Activated CD4-positive, alpha-beta T cell treated with anti-CD3 and anti-CD28 coated beads for 24 hours (primary cell): ENCODE measurements at places on chromosomes 3 and 15.

DNA sequence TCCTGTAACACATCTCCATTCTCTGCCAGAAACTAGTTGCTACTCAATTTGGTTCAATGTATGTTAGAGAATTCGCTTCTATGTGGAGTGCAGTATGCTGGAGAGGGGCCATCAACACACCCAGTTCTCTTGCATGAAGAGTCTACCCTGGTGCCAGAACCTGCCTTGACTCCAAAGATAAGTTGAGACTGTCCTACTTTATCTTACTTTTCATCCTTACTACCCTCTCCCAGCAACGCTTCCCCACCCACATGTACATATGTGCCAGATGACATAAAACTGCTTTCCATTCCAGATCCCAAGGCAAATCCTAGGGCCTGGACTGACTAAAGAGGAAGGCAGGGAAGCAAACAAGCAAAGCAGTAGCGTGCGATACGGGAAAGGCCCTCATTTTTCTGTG is 442.6 kb upstream of the THRB start:
- no peak for DNase-seq

GRCh38 chr3:100637197-100637631 is 27.8 kb downstream of the ADGRG7 start:
- no peak for DNase-seq

DNA sequence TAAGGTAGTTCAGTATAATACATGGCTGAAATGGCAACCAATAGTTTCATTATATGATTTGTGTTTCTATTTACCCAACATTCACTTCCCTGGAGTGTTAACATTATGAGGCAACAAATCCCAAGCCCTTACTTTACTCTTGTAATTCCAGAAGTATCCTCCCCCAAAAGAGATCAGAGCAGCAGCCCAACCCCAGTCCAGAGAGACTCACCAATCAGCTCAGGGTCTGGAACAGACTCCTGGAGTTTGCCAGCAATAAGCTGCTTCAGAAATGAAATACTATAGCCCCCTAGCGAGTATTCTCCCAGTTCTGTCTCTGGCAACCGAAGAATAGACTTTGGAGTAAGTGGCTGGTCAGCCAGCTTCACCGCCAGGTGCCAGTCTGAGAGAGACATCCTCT is 2.5 kb downstream of the UBL7 start:
- DNase-seq = no peak

GRCh38 chr3:127961963-127962362 is 46.9 kb downstream of the KBTBD12 start:
- no peak for DNase-seq

DNA sequence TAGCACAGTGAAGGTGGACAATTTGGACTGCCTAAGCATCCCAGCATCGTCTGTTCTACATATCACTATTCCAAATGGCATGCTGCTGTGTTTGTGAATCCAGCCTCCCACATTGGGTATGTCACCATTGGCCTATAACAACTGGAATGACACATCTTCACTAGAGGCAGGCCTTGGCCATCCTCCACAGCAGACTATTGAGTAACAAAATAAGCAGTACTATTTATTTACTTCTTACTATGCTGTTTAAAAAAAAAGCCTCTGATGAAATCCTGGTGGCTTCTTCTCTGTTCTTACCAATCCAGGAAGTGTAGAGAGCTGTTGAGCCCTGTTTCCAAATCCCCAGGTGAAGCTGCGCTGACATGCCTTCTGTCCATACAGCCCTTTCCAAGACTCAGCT is 30.6 kb upstream of the CERS3 start:
- DNase-seq = no peak

GRCh38 chr3:47296562-47297302 is 14.0 kb downstream of the KLHL18 start:
- DNase-seq = no peak

- DNase-seq = no peak
Measured at GRCh38 chr3:66435989-66436388, 64.8 kb downstream of the LRIG1 start.

DNA sequence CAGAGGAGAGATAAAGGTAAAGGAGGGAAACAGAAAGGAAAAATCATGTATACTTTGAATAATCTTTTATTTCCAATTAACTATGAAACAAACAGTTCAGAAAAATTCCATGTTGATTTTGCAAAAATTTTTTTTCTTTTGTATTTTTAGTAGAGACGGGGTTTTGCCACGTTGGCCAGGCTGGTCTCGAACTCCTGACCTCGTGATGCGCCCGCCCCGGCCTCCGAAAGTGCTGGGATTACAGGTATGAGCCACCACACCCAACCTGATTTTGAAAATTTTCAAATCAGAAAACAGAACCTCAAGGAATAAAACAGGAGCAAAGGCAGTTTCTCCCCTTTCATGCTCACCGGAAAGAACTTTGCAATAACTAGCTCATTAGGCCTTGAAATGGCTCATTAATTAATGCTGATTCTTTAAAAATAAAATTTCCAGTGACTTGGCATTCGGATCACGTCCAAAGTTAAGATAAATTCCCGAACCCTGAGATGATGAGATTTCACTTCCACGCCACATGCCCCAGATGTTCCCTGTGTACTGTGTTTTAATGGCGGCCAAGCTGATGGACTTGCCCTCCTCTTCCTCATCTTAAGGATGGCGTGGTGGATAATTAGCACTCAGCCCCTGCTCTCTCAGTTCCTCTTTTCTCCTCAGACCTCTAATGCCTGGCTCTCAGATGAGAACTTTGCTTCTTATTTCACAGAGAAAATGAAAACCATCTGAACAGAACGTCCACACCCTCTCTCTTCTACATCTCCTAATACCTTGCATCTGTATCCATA is 10.8 kb downstream of the BCL2L10 start:
- no peak for DNase-seq

GRCh38 chr3:122100591-122101463 is 45.7 kb downstream of the CD86 start:
- DNase-seq = no peak

DNA sequence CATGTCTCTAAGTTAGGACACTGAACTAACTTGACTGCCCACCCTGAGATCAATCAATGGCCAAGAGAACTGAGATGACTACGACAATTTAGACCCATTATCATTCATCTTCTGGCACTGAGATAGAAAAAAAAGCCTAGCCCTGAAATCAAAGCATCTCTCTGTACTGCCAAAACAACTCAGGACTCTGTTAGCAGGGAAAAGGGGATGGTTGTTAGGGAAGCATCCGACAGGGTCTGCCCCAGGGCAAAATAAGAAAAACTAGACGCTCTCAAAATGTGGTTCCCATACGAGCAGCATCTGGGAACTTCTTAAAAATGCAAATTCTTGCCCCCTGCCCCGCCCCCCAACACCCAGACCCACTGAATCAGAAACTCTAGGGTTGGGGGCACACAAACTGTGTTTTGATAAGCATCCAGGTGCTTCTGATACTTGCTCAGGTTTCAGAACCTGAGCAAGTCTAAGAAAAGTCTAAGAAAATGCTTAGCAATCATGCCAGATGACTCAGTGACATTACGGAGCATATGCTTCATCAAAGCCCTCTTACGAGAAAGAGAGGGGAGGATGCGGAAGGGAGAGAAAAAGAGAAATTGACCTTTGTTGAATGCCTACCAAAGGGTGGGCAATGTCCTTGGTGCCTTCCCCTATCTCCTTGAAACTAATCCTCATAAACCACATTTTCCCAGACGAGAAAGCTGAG is 172.8 kb upstream of the HES1 start:
- no peak for DNase-seq

DNA sequence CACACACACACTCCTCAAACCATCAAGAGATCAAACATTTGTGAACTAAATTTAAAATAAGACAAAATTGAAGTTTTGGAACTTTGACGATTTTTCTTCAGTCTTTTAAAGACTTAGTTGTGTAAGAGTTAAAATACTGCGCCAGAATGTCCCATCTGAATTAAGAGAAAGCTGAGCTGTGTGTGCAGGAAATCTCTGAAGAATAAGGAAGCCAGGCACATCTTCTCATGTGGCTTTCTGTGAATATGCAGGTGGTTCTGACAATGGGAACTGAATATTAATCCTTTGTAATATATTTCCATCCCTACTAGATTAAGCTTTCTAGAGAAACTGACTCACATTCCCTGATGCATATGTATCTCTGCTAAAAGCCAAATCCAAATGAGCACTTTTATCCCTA is 60.1 kb upstream of the ICE2 start:
- DNase-seq = no peak

DNA sequence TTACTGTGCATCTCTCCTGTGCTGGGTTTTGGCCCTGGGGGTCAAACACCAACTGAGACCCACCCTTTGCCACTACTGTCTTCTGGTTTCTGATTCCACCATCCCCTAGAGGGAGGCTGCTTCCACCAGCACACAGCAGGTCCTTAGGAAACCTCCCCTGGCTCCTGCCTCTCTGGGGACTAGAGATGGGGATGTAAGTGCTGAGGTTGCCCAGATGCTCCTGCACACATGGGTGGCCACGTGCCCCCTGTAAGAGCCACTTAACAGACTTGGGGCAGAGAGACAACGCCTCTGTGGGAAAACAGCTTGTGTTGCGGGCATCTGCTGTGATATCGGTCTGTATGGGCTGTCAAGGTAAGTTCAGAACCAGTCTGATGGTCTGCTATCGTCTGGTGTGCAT is 83.4 kb downstream of the ATP2B2 start:
- DNase-seq = no peak

DNA sequence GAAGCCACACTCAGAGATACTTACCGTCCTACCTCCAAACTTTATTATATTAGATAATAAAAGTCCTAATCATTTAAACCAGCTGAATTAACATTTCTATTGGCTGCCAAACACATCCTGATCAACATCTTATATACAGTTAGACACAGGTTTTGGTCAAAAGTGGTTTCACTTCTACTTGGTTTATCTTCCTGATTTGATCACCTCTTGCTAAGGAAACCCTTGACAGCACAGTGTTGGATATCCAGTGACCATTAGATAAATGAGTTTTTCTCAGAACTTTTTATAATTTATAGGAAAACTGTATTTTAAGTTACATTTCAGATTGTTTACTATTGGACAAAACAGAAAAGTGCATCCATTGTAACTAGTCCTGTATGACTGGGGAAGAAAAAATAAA is 198.4 kb upstream of the NR2F2 start:
- no peak for DNase-seq

DNA sequence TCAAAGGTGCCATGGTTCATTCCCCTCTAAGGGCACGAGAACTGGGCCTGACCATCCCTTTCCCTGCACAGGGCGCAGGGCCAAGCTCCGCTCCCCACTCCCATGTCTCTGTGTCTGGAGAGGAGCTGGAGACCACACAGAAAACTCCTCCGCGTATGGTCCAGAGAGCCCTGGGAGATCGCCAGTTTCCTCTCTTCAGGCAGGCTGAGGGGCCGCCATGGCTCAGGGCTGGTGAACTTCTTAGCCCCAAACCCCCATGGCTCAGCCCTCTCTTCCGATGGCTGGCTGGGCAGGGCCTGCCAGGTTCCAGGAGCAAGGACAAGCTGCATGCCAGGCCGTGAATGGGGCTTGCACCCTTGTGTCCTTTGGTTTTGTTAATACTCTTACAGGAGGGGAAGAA is 52.9 kb downstream of the EXOG start:
- no peak for DNase-seq

DNA sequence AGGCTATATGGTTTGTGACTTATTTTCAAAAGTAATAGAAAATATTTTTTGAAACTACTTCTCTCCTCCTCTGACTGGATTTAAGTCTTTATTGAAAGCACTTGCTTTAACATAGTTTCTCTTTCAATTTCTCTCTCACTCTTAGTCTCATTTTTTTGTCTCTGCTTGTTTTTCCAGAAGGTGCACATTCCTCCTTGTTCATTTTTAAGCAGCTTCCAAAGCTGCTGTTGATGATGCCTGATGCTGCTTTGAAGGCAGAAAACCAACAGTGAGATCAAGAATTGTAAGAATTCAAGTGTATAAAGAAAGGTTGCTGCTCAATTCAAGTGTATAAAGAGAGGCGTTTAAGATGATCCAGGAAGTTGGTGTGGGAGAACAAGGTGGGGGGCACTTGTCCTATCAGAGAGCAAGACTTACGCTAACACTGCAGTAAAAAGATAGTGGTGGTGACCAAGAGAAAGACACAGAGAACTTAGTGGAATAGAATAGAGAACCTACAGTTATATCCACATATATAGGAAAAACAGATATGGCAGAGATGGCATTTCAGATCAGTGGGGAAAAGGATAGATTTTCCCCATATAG is 12.1 kb downstream of the NR2C2 start:
- DNase-seq = no peak

GRCh38 chr3:45647148-45647619 is 42.0 kb upstream of the SACM1L start:
- no peak for DNase-seq

DNA sequence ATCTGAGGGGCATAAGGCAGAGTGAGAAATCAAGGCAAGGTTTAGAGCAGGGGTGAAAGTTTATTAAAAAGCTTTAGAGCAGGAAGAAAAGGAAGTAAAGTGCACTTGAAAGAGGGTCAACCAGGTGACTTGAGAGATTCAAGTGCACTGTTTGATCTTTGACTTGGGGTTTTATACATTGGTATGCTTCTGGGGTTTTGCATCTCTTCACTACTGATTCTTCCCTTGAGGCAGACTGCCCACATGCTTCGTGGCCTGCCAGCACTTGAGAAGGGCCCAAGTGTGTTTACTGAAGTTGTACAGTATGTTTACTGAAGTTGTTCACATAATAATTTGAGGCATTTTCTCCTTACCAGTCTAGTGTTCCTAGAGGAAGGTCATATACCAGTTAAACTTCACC is 367.0 kb upstream of the UBE2E2 start:
- no peak for DNase-seq

- no peak for DNase-seq
Measured at GRCh38 chr3:40452562-40452875, 4.6 kb upstream of the RPL14 start.

DNA sequence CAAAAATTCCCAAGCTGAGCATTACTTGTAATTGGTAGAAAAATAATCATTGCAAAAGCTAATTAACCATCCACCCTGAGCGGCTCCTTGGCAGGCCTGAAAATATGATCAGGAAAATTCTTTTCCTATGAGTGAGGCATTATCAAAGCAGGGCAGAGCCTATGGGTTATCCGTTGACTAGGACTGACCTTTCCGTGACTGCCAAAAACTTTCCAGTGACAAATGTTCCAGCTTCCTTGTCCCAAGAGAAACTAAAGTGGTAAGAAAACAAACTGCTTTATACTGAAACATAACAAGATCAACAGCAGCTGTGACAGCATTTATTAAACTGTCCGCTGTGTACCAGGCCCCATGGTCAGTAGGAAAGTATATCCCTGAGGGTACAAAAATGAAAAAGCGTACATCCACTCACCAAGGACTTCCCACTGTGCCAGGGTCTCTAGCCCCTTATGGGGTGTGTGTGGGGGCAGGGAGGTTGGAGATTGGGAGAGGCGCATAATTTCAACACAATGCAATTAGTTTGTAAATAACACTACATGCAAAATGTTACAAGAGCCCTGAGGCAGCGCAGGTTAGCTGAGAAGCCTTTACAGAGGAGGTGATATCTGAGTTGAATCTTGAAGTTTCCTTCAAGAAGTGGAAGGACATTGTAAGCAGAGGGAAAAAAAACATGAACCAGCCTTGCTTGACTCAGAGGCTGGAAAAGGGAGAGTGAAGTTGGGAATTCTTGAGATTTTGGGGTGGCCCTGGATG is 8.5 kb downstream of the LIPC start:
- no peak for DNase-seq

GRCh38 chr3:113263020-113263419 is 51.7 kb downstream of the BOC start:
- no peak for DNase-seq

GRCh38 chr3:14333621-14334020 is 68.8 kb upstream of the SLC6A6 start:
- DNase-seq = no peak

- no peak for DNase-seq
Measured at GRCh38 chr15:96285729-96286254, 44.7 kb upstream of the NR2F2 start.
